Stimulated activated CD4-positive, alpha-beta T cell treated with anti-CD3 and anti-CD28 coated beads, Interleukin-1b, Interleukin-23, amount 100 ng/mL, for 24 hours (primary cell): ENCODE measurements at places on chromosomes 7 and 10.

DNA sequence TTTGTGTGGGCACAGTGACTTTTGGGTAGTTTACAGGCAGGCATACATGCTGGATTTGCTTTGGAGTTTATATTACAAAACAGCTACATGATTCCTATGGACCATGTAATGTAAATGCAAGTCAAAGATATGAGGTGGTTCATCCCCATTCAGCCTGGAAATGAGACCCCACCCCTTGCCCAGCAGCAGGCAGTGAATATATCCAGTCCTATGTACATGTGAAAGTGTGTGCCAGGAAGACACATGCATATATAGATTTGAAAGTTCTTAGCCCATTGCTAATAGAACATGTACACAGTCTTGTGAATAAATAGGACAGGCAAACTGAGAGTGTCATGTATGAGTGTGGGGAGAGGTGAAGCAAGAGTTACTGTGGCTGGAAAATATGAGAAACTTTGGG, 65.3 kb downstream of the FZD1 start:
- no peak for DNase-seq

GRCh38 chr10:86349940-86350630, 16.5 kb downstream of the GRID1 start:
- no peak for DNase-seq

DNA sequence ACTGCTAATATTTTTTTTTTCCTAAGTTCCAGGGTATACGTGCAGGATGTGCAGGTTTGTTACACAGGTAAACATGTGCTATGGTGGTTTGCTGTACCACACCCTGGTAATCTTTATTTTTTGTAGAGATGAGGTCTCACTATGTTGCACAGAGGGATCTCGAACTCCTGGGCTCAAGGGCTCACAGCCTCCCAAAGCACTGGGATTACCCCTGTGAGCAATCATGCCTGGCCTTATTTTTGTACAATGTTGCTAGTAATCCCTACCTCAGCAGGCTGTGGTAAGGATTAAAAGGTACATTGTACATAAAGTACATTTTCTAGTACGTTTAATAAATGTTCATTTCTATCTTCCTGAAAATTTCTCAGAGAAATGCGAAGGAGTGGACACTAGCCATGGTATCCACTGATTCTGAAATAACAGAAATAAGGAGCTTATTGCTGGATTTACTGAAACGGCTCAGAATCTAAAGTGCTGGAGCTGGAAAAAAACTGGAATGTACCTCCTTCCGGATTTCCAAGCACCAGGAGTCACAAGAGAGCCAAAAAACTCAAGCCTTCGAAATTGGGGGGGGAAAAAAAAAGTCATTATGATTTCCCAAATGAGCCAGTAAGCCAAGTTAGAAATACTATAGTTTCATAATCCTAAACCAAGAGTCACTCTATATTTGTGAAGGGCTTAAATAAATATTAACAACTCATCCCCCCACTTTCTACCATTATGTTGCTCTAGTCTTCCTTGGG, 69.6 kb downstream of the NT5C2 start:
- DNase-seq: no peak

- DNase-seq: no peak
Observed at GRCh38 chr7:16801111-16801542, 3.7 kb downstream of the AGR2 start.

- no peak for DNase-seq
Observed at GRCh38 chr10:129505500-129506075, 38.5 kb downstream of the MGMT start.

DNA sequence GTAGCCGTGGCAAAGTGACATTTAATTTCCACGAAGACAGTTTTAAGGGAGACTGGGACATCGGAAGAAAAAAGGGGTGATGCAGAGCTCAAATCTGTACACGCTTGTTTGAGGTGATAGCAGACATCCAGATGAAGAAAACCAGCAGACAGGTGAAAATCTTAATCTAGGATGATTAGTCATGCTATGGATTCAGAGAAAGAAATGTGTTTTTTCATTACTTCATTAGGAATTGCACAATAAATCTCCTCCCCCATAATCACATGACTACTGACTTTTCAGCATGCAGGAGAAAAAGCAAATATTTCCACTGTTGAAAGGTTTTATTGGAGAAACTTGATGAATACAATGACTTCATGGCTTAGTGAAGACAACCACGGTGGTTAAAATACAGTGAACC, 2.5 kb downstream of the NUDT5 start:
- DNase-seq: no peak

GRCh38 chr10:48363617-48364355, 57.3 kb downstream of the MAPK8 start:
- DNase-seq: peak; percentile 2

DNA sequence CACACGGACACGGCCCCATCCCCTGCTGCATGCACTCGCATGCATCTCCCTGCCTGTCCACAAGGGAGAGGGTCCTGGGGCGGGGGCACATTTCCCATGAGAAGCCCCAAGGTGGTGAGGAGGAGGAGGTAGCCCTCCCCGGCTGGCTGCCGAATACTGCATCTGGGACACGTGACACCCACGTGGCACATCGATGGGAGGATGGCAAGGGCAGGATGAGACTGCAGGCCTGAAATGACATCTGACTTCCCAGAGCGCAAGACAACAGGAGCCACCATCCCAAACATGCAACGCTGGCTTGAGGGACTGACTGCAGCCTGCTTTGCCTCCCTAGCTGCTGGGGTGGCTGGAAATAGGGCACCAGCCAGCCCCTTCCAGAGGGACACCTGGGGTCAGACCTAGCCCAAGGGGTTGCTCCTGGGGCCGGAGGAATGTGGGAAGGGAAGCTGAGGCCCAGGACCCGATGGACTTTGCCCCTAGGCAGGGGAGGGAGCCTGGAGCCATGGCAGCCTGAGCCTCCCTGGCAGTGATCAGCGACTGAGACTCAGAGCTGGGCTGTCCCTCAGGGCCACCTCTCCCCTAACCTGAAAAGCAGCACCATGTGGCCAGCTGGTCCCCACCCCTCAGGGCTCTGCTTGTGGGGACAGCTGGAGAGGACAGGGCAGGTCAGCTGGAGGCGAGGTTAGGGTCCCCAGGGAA, 16.1 kb downstream of the BUD23 start:
- DNase-seq: no peak

- no peak for DNase-seq
Observed at GRCh38 chr10:90614631-90615030, 243.2 kb downstream of the HTR7 start.

GRCh38 chr10:10891124-10892082, 126.3 kb upstream of the CELF2 start:
- no peak for DNase-seq

- DNase-seq: no peak
Observed at GRCh38 chr7:99672573-99672972, 7.2 kb downstream of the CYP3A5 start.

DNA sequence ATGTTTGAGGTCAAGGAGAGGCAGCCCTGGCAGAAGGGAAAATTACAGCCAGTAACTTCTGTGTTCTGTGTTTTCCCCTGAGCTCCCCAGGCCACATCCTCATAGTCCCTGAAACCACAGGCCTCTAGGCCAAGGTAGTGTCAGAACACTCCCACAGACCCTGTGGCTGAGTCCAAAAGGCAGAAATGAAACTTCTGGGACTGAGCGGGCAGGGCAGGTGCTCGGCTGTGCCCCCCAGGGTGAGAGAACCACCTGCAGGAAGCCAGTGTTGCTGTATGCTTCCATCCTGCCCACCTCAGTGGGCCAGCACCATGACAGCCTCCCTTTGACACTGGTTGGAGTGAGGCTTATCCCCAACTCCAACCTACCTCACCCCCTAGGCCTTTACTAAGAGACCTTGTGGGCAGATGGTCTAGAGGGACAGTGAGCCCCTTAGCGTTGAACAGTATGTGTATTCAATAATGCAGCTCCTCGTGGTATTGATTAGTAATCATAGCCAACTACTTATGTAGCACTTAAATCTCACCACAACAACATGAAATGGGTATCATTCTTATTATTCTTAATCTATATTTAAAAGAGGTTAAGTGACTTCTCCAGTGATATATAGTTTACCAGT, 30.3 kb downstream of the PIK3CG start:
- DNase-seq: no peak

- no peak for DNase-seq
Observed at GRCh38 chr10:118595598-118596425, at the start of gene PRLHR. Gene PRLHR, minus strand, starts transcription at chr10:118595648. Its CDS starts 404 bp downstream, at chr10:118595244.

- no peak for DNase-seq
Observed at GRCh38 chr7:49670991-49671390, 102.4 kb upstream of the VWC2 start.

DNA sequence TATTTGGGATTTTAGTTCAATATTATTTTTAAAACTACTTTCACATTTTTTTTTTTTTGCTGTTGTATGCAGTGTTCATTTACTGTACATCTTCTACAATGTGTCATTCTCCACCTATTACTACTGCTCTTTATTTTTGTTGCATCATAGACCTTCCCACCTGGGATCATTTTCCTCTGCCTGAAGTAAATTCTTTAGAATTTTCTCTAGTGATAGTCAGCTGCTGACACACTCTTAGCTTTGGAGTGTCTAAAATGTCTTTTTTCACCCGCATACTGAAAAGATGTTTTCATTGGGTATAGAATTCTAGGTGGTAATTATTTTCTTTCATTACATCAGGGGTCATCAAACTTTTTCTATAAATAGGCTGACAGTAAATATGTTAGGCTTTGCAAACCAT, 30.5 kb downstream of the CFAP43 start:
- DNase-seq: no peak

GRCh38 chr10:58282615-58283014, 13.7 kb downstream of the CISD1 start:
- no peak for DNase-seq

DNA sequence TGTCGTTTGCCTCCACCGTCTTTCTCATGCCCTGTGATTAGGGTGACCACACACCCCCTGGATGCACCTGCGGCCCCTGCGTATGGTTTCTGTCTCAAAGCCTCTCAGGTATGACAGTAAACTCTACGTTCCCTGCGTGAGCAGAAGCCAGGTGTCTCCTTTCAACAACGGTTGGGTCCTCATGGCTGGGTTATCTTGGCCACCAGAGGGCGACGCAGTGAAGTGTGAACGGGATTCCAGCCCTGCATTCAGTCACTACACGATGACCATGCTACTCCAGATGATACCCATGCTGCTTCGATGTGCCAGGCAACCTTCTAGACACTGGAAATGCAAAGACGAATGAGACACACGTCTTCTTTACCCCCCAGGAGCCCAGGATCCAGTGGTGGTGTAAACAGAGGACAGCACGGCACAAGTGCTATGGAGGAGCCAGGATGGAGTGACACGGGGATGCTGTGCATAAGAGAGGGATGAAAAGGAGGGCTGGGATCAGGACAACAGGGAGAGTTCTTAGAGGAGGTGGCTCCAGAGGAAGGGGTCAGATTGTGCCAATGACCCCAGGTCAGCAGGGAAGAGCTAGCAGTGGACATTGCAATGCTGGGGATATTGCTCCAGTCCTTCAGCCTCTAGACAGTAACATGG, 228.1 kb upstream of the PFKP start:
- no peak for DNase-seq

- DNase-seq: no peak
Observed at GRCh38 chr7:36214608-36215456, 61.8 kb downstream of the EEPD1 start.

DNA sequence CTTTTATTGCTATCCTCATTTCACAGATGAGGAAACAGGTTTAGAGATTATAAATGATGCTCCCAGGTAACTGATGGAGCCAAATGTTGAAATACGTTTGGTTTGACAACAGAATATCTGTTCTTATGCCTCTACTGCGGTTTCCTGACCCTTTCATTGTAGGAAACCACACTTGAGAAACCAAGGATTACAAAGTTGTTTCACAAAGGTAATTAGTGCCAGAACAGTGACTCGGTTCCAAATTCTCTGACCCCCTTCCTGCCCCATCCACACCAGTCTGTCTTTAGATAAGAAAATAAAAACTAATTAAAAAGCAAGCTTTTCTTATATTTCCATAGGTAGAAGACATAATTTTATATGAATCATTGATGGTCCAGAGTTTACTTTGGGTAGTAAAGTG, 393.7 kb upstream of the MBL2 start:
- no peak for DNase-seq

DNA sequence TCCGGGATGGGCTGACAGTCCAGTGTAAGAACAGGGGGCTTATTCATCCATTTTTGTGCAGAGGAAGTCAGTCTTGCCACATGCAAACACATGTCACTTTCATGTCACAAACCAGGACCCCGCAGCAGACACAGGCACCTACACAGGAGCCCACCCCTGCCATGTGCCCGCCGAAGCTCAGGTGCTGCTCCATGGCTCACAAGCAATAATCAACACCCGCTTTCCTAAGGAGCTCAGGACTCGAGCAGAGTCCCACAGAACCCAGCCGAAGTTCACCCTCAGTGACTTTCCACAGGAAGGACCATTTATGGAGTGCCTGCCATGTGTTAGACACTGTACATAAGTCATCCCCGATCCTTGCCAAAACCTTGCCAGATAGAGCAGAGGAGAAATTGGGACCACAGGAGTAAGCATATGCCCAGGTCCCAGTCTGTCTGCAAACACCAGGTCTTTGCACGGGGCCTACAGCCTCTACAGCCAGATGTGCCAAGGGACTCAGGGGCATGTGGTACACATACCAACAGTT, 99.4 kb downstream of the EBF3 start:
- DNase-seq: no peak

- DNase-seq: no peak
Observed at GRCh38 chr7:40234666-40235065, 99.9 kb downstream of the SUGCT start.

DNA sequence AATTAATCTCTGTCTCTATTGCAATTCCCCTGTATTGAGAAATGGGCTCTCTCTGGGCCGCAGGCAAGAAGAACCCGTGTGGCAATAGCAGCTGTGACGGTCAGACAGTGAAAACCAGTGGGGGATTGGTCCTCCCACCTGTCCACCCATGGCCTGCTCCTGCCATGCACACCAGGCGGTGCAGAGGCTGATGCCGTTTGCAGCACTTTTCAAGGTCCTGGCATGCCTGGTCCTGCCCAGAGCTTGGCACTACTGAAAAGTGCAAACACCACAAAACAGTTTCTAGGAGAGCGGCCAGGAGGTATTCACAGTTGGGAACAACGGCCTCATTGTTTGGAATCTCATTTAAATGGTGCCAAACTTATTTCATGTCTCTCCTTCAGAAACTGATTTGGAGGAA, 41.5 kb downstream of the PSPH start:
- no peak for DNase-seq
